ENCODE measurements at places on chromosomes 1 and 21.

GRCh38 chr1:169108863-169109560, 2.5 kb downstream of the ATP1B1 start:
- peak; percentile 56 for DNase-seq

- peak; percentile 48 for DNase-seq
These were observed 210.3 kb downstream of the SLC35F3 start for GRCh38 chr1:234114648-234115307.

- no peak for DNase-seq
These were observed 73.3 kb upstream of the SOX13 start for GRCh38 chr1:203999618-204000017.

GRCh38 chr1:21174654-21175323, 1.9 kb downstream of the EIF4G3 start:
- DNase-seq = peak; percentile 33

- no peak for DNase-seq
These were observed 151.2 kb downstream of the NRIP1 start for GRCh38 chr21:14913638-14914037.

- peak; percentile 31 for DNase-seq
These were observed 40.2 kb upstream of the SGIP1 start for GRCh38 chr1:66493731-66494130.

DNA sequence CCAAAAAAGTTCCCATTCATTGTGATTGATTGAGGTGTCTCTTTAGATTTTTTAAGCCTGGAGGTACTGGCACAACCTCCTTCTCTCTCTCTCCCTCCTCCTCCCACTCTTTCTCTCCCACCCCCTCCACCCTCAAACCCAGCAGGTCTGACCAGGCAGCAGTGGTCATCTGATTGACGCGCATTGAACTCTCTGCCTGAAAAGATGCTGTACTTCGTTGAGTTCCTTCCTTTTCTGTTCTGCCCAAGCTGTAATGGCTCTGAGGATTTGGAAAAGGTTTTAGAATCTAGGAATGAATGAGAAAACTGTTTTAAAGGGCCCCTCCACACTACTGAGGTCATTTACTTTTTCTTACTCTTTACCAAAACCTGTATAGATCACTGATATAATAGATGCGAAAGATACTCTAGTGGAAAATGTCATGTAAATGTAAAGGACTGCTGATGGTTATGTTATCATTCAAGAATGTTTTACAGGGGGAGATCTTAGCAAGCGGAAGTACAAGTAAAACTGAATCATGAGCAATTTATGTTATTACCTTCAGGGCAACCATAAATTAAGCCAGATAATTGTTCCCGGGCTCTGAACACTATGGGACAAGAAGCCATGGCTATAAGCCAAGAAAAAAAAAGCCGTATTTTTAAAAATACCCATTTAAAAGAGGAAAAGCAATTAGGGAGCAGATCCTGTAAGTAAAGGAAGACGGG, 25.2 kb upstream of the DYRK1A start:
- peak; percentile 87 for DNase-seq

DNA sequence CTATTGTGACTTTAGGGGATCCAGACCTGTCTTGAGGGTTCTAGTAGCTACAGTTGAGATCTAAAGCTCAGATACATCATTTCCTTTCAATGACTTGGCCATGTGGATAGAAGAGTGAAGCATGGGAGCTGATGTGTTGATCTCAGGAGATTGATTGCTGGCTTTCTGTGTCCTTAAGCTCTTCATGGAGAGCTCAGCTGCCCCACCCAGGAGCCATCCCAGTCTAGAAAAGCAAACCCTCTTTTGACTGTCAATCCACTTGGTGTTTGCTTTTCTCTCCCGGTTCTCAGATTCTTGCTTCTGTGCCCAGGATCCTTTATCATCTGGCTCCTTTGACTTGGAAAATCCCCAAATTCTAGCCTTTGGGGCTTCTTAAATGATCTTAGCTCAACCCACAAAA, 87.2 kb downstream of the ATP1A1 start:
- DNase-seq = no peak

DNA sequence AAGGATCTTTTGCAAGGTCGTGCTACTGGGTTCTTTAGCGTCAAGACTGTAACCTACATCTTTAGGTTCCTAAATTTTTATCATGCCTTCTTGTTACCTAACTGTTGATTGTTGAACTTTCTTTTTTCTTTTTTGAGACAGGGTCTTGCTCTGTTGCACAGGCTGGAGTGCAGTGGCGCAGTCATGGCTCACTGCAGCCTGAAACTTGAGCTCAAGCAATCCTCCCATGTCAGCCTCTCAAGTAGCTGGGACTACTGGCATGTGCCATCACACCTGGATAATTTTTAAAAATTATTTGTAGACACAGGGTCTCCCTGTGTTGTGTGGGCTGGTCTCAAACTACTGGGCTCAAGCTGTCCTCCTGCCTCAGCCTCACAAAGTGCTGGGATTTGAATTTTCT, 52.9 kb downstream of the NFIA start:
- no peak for DNase-seq

DNA sequence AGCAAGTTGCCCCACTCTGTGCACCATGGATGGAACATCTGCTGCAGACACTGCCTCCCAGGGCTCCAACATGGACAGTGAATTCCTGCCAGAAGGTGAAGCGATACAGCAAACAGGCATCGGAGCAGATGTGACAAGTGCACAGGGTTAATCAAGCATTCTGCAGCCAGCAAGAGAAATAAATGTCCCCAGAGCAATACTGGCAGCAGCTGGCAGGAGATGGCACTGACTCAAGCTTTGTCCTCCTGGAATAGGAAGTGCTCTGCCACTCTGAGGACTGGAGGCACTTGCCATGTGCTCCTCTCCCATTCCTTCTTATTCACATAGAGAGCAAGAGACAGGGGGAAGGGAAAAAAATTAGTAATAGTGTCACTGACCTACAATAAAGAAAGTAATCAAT, 402.7 kb upstream of the DAB1 start:
- DNase-seq = no peak

- no peak for DNase-seq
These were observed 1.4 kb upstream of the DPH2 start for GRCh38 chr1:43968348-43968948.

- DNase-seq = peak; percentile 19
These were observed 86.6 kb upstream of the C1orf87 start for GRCh38 chr1:60160141-60160540.

DNA sequence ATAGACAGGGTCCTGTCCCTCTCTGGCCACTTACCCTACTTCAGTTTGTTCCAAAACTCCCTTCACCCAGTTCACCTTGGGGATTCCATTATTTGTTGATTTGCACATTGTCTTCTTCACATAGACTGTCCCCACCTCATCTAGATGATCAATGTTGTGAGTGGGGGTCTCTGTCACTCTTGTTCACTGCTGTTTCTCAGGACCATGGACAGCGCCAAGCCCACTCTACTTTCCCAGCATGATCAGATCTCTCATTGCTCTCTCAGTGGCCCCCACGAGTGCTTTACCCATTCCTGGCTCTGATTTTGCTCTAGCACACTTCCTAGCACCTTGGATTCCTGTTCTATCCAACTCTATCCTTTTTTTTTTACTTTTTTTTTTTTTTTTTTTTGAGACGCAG, 45.4 kb upstream of the IGSF21 start:
- DNase-seq = no peak

DNA sequence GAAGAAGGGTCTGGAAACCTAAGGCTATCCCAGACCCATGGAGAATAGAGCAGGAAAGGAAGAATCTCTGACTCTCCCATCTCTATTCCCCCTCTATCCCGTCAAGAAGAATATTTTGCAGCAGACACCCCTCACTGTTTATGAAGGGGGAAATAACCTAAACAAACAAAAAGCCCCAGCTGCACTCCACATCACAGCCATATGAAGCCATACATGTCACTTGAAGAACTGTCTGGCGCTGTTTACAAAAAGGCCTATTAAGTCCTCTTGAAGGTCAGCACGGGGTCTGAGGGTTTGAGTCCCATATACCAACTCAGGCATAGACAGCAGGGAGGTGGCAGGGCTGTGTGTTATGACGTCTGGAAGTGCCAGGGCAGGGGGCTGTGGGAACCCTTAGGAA, 31.4 kb downstream of the TRABD2B start:
- no peak for DNase-seq

DNA sequence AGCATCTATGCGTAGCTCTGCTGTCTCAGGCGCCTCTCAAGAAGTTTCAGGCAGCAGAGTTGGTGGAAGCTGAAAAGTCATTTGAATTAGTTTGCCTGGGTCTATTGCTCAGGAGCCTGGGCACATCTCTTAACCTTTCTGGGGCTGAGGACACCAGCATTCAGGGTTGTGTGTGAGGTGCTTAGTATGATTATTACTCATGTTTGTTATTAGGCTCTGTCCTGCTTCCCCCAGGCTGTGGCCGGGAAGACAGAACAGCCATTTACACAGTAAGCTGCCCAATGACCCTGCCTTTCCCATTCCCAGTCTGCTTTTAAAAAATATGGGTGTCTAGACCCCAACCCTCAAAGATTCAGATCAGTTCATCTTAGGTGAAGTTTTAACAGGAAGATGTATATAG, 53.9 kb upstream of the CACNA1E start:
- no peak for DNase-seq

DNA sequence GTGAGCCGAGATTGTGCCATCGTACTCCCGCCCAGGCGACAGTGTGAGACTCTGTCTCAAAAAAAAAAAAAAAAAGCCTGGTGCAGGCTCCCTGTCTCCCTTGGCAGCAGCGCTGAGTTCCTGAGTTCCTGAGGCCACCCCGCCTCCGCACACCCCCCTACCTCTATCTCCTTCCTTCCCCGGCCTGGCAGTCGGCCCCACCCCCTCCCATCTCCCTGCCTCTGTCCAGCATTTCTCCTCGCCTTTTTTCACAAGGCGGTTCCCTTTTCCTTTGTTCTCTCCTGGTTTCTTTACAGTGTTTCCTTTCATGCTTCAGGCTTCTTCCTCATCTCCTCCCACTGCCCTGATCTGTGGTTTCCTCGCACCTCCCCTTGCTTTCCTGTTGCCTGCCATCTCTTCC, 2.7 kb downstream of the RORC start:
- no peak for DNase-seq

- DNase-seq = no peak
These were observed 2.8 kb downstream of the LINGO4 start for GRCh38 chr1:151802372-151802771.

GRCh38 chr1:1900883-1901640, 10.2 kb upstream of the GNB1 start:
- no peak for DNase-seq

DNA sequence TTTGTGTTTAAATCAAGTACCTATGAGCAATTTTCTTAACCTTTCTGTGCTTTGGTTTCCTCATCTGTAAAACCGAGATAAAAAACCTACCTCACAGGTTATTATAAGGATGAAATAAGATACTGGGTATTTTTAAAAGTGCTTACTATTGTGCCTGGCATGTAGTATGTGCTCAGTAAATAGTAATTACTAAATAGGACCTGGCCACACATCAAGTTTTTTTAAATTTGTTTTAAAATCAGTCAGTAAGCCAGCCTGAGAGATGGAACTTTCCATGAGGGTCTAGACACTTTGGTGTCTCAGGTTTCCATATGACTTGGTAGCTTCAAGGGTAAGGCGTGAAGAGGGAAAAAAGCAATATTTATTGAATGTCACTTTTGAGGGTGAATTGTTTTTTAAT, 7.0 kb upstream of the ATF3 start:
- no peak for DNase-seq

DNA sequence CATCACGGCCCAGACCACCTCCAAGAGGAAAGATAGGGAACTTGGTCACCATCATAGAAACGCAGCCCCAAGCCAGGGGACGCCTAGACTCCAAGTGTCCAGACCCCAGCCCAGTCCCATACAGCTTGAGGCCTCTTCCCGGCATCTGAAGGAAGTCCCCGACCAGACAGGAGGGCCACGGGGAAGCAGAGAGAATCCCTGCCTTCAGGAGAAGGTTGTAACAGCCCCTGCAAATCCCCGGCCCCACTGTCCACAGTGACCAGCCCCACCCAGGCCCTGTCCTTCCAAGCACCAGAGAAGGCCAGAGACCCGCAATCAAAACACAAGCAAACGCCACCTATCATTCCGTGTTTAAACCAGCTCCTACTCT, 1.7 kb downstream of the SLC19A1 start:
- no peak for DNase-seq

DNA sequence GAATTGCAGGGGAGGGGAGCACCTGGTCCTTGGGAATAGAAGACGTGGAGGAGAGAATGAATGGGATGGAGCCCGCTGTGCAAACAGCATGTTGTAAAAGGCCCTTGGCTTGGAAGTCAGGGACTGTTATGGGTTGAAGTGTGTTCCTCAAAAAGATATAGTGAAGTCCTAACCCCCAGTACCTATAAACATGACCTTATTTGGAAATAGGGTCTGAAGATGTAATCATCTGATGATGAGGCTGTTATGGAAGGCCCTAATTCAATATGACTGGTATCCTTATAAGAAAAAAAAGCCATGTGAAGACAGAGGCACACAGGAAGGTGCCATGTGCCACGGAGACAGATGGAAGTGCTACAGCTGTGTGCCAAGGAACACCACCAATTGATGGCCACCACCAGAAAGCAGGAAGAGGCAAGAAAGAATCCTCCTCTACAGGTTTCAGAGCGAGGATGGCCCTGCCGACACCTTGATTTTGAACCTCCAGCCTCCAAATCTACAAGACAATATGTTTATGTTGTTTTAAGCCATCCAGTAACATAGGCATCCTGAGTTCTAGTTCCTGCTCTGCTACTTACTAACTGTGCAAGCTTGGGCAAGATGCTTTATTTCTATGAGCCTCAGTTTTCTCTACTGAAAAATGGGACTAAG, 51.2 kb downstream of the LRRN2 start:
- DNase-seq = no peak

DNA sequence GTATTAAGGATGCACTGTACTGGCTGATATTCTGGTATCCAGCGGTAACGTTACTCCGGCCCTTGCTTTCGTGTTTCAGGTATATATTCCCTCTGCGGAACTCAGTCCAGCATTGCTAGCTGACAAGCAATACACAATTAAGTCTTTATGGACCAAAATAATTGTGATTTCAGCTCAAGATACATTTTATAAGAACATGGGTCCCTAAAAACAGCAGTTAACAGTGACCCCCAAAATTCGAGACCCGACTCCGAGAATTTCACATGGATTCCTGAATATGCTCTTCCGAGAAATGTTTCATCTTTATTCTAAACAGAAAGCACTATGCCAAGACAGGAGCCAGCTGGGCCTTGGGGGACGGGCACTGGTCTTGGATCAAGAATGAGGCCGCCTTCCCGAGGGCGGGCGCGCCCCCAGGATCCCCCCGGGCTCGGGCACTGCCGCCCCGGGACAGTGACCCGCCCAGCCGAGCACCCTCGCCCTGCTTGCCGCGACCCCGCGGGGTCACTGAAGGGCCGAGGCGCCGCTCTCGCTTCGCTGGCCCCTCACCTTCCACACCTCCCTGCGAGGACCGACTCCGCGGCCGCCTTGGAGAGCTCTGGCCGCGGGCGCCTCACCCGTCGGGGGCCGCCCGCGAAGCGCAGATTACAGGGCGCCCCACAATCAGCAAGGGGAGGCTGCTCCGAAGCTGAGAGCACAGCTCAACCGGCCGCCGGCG, 610 bp downstream of the SCYL3 start:
- DNase-seq = no peak

DNA sequence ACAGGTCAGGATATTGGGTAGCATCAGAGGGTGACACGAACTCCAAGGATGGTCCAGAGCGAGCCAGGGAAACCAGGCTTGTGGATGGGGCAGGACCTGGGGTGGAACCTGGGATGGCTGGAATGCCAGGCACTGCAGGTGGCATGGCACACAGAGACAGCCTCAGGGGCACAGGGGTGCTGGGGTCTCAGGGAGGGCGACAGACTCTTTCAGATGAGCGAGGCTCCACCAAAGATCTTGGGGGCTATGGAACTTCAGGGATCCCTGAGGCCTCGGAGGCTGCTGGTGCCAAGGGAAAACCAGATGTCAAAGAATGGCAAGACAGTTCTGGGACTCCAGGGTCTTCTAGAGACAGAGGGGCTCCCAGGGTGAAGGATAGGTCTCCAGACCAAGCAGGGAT, 21.4 kb downstream of the IGFN1 start:
- DNase-seq = no peak

GRCh38 chr1:217989510-217989909, 295.6 kb upstream of the RRP15 start:
- no peak for DNase-seq
